NCI-H1417 (cell line): ENCODE measurements at places on chromosomes 4 and X.

- no peak for DNase-seq
Observed at GRCh38 chr4:176230836-176231235, 35.5 kb upstream of the SPATA4 start.

GRCh38 chrX:54824722-54825121 lies 17.2 kb downstream of the MAGED2 start:
- DNase-seq, result no peak

DNA sequence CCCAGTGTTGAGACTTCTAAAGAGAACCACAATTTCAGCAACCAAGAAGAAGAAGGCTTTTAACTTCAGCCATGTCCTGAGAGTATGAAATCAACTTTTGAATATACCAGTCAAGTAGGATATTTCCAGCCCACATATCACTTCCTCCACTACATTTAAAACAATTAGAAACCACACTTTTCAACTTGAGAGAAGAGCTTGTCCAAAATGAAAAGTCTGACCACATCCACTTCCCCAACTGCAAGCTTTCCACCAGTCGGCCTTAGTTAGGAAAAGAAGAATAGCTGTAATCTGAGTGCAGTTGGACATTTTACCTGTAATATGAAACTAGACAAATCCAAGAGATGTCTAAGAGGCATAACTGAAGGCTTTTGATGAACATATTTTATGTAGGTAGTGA lies 101.9 kb upstream of the SLC7A11 start:
- no peak for DNase-seq

DNA sequence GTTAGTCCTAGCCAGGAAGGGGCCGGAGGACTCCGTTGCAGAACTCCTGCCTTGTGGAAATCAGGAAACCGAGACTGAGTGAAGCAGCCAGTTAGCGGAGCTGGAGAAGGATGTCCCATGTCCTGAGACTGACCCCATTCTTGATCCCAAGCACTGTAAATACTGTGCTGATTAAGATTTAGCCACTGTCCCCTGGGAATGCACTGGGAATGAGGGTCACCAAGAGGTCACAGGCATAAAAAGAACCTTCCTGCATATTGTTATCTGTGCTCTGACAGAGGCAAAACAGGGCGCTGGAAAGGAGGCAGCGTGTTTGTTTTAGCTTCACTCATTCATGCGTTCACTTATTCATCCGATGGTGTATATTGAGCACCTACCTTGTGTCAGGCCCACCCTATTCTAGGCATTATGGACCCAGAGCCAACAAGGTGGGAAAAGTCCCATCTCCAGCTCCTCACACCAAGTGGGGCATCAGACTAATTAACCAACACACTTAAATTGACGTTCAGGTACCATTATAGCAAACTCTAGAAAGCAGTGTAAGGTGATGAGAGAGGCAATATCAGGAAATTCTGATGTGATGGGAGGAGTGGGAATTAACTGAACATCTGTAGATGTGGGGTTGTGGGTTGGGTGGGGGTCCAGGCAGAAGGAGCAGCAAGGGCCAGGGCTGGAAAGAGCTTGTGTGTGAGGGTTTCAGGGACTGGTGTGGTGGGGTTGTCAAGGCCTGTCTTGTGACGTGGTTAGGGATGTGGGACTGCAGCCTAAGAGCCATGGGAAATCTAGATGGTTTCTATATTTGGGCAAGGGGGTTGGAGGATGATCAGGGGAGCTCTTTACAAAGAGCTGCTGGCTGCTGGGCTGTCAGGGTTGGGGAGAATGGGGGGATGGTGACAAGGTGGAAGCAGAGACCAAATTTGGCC lies 10.6 kb upstream of the SLC2A9 start:
- DNase-seq, result no peak
